Right lobe of liver (tissue), 6 donors: ENCODE measurements at places on chromosomes 6 and 20. TPM values are rescaled to one million over a fixed set of nuclear protein-coding genes. Genes with fewer than 3 reads are reported as not detected.

DNA sequence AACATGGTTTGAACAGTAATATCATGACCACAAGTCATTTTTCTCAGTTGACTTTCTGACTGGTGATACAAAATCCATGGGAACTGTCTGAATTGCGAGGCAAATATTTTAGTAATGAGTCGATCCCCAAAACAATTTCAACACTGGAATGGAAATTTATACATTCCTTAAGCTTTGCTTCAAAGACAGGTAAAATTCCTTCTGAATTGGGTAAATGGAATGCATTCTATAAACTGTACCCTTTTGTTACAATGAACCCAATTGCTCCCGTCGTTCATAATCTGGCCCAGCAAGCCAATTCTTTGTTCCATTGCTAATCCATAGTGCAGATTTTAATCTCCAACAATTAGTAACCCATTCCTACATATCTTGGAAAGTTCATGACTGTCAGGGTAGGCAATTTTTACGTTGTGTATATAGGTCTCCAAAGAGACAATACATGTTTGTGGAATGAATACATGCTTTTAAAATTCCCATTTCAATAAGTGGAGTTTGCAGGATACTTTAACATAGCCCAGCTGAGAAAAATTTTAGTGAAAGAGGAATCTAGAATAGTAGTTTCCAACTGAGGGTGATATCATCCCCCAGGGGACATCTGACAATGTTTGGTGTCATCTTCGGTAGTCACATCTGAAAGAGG is 32.7 kb downstream of the CYP24A1 start:
- no peak overlapping the region for H3K27ac ChIP-seq
- no peak for DNase-seq
- no peaks in the 10 kb centered on the region for H3K36me3 ChIP-seq
- no peaks in the 10 kb centered on the region for H3K4me1 ChIP-seq
- no peaks in the 10 kb centered on the region for H3K27me3 ChIP-seq
- H3K4me3 ChIP-seq = no peak overlapping the region

GRCh38 chr20:24488800-24489175 is 19.4 kb downstream of the SYNDIG1 start:
- H3K4me1 ChIP-seq = no peaks in the 10 kb centered on the region
- H3K27me3 ChIP-seq = no peaks in the 10 kb centered on the region
- no peak overlapping the region for H3K4me3 ChIP-seq
- DNase-seq = no peak
- no peaks in the 10 kb centered on the region for H3K36me3 ChIP-seq

SLC17A4 gene
- 19.0 TPM for total RNA-seq

DNA sequence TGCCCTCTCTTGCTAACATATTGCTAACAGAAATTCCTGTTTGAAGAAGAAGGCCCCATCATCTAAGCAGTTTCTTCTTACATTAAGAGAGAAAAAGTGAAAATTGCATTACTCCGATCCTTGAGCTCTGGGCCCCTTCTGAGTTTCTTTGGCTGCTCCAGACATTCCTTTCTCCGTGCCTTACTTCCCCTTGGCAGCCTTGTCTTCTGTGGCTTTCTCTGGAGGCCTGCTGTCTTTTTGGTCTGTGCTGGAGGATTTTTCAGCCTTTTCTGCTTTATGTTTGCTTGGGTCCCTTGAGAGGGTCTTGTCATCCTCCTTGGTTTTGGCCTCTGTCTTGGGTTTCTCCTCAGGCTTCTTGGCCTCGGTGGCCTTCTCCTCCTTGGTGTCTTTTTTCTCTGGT is 378.8 kb upstream of the CHD6 start:
- DNase-seq = no peak
- no peak overlapping the region for H3K27ac ChIP-seq
- no peaks in the 10 kb centered on the region for H3K4me1 ChIP-seq
- no peak overlapping the region for H3K4me3 ChIP-seq

GRCh38 chr20:9204979-9205378 is 136.1 kb downstream of the PLCB4 start:
- no peaks in the 10 kb centered on the region for H3K4me1 ChIP-seq
- DNase-seq = no peak
- H3K4me3 ChIP-seq = no peak overlapping the region
- H3K27me3 ChIP-seq = no peaks in the 10 kb centered on the region
- H3K27ac ChIP-seq = no peak overlapping the region

DNA sequence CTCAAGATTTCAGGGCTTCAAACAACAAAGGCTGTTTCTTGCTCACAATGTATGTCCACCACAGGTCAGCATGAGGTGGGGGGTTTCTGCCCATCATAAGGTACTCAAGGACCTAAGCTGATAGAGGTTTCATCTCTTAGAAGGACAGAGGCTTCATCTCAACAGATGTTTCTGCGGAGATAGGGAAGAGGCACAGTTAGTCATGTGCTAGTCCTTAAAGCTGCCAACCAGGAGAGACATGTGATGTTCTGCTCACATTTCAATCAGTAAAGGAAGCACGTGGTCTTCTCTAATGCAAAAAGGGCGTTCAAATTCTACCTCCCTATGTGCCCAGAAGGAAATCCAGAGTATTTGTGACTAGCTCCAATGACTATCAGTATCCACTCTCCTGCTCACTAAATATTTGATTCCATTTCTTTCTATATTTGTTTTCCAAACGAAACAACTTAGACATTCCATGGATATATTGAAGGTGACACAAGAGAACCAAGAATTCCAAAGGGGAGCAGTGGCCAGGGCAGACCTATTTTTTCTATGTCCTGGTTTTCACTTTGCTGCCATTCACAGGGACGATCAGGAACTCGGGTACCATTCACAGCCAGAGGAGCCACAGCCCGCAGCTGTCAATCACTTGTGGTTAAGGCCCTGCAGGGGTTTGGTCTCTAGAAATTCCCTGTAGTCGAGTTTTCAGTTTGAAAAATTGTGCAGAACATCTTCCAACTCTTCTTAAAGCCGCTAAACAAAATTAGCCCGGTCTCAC is 173.2 kb upstream of the FOXA2 start:
- H3K4me3 ChIP-seq = no peak overlapping the region
- H3K27me3 ChIP-seq = no peaks in the 10 kb centered on the region
- no peak for DNase-seq
- no peaks in the 10 kb centered on the region for H3K36me3 ChIP-seq
- H3K27ac ChIP-seq = no peak overlapping the region

NFS1 gene
- total RNA-seq = 37.8 TPM

SNX9 gene
- total RNA-seq = 34.7 TPM

DNA sequence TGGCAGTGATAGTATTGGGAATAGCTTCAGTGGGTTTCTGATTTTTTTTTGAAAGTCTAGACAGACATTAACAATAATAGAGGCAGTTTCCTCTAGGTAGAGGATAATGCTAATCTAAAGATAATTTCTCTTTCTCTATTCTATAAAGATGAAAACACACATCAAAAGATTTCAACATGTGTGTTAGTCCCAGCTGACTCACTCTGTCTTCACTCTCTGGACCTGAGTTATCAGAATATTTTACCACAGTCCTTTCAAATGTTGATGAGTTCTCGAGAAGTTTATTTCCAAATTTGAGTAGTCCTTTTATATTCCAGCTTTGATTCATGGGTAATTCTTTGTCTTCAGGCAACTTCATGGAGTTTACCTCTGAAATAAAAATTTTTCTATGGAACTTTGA is 17.1 kb downstream of the RPRD1B start:
- no peaks in the 10 kb centered on the region for H3K4me1 ChIP-seq
- H3K4me3 ChIP-seq = no peak overlapping the region
- no peak overlapping the region for H3K27ac ChIP-seq
- peaks cover 5% of the 10 kb centered on the region for H3K36me3 ChIP-seq

RNF114 gene
- 41.3 TPM for total RNA-seq

- H3K36me3 ChIP-seq = no peaks in the 10 kb centered on the region
- H3K27ac ChIP-seq = peak overlapping the region; percentile 85
- no peaks in the 10 kb centered on the region for H3K27me3 ChIP-seq
- peak overlapping the region; percentile 68 for H3K4me3 ChIP-seq
Observed at GRCh38 chr6:125746731-125747588, 2.5 kb upstream of the HEY2 start.

DNA sequence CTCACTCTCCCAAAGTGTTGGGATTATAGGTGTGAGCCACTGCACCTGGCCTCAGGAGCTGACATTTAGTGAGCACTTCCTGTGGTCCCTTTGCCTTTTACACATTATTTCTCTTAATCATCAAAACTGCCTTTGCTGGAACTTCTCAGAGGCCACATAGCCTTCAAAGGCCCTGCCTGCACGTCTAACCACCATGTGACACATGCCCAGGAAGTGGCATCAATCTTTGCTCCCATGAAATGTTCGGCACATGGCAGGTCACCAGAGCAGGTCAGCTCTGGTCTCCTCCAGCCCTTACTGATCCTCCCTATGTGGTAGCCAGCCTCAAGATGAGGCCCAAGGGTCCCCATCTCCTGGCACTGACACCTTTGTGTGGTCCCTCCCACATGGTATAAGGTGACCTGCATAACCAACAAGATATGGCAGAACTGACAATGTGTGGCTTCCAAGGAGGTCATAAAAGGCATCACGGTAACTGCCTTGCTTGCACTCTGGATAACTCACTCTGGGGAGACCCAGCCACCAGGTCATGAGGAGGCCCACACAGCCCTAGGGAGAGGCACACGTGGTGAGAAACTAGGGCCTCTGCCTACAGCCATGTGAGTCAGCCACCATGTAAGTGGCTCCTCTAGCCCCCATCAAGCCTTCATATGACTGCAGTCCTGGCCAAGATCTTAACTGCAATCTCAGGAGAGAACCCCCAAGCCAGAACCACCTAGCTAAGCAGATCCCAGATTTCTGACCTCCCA is 28.8 kb upstream of the HMGA1 start:
- H3K36me3 ChIP-seq = no peaks in the 10 kb centered on the region
- no peaks in the 10 kb centered on the region for H3K4me1 ChIP-seq
- no peak for DNase-seq
- H3K27ac ChIP-seq = no peak overlapping the region
- no peaks in the 10 kb centered on the region for H3K27me3 ChIP-seq
- no peak overlapping the region for H3K4me3 ChIP-seq

GRCh38 chr6:161740486-161740885 is 466.6 kb upstream of the AGPAT4 start:
- H3K27me3 ChIP-seq = no peaks in the 10 kb centered on the region
- H3K4me3 ChIP-seq = no peak overlapping the region
- H3K4me1 ChIP-seq = no peaks in the 10 kb centered on the region
- H3K36me3 ChIP-seq = no peaks in the 10 kb centered on the region

TP53INP2 gene
- 14.1 TPM for total RNA-seq

TBX18 gene
- total RNA-seq = 0.15 TPM
